ENCODE measurements at places on chromosomes 3 and 15.

GRCh38 chr3:36862076-36862755 lies 82.6 kb downstream of the TRANK1 start:
- no peak for DNase-seq

DNA sequence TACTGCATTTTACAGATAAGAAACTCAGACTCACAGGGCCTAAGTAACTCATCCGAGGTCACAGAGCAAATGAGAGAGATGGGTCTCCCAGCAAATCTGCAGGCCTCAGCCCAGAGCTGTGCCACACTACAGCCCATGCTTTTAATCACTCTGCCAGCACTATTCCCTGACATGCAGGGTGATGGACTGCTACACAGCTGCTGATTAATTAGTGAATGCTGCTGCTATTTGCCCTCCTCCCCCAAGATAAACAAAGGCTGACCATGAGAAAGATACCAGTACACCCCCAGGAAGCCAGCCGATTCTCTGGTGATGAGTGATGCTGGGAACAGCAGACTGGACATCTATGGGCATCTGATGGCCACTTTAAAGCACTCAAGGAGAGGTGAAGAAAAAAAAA lies 39.3 kb downstream of the RFTN1 start:
- DNase-seq: no peak

- no peak for DNase-seq
These were observed 9.4 kb upstream of the MB21D2 start for GRCh38 chr3:192927016-192927415.

DNA sequence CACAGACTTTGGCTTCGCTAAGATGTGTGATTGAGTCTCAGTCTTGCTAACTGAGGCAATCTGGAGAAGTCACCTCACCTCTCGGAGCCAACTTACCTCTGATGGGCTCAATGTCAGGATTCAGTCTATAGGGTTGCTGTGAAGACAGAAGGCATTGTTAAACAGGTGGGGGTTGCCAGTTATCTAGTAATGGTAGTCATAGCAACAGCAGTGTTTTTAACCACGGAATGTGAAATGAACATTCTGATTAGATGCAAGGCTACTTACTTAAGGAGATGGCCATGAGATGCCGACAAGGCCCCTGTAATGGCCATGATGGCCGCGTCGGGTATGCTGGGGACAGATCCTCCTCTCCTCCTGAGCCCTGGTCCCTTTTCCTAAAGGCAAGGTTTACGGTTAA lies 243.1 kb downstream of the GABRG3 start:
- no peak for DNase-seq

DNA sequence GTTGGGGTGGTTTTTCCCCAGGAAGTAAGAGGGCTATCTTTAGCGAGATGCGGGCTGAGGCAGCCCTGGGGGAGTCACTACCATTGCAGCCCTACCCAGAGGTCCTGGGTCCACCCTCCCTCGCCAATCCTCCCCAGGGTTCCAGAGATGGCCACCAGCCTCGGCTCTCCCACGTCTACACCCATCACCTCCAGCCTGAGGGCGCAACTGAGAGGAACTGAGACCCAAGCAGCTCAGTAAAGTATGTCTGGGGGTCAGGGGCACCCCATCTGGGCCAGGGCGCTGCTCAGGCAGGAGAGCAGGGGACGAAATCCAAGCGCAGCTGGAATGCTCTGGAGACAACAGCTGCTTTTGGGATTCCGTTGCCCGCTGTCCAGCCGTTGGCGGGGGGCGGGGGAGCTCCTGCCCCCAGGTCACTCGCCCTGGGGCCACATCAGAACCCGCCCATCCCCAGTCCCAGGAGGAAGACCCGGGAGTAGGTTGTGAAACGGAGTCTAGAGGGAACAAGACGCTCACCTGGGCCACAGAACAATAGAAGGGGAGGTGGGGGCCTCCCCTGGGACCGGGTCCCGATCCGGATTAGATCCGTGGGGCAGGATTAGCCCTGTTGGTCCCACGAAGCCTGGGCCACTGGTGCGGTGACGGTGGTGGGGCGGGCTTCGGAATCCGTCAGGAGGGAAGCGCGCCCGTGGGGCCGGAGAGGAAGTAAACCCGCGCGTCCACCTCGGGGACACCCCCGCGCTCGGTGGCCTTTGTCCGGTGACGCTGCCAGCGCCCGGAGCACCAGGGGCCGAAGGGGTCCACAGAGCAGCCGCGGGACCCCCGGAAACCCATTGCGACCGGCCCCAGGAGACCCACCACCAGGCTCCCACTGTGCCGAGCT lies 1.4 kb upstream of the NDUFAF3 start:
- DNase-seq: no peak

DNA sequence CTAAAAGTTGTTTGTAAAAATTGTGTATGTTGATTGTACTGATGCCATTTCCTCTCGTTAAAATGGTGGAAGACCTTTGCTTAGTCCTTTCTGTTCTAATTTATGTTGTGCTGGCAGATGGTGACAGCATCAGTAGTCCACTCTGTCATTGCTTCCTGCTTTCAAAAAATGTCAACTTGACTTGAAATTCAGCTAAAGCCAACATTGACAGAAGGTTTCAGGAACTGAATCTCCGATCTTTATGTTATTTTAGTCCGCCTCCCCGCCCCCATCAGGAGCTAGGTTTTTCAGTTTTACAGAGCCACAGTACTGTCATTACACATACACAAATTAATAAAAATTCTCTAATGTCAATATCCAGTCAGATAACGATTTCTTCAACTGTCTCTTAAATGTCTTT lies 1.5 kb downstream of the CEP63 start:
- no peak for DNase-seq

- DNase-seq: no peak
These were observed 294.9 kb upstream of the ZNF385D start for GRCh38 chr3:22045882-22046281.

Data from RCC 7860 (cell line).